NCI-H2081 (cell line): ENCODE measurements at places on chromosomes 3 and 15.

- no peak for DNase-seq
Measured at GRCh38 chr15:85750319-85751290, 44.1 kb downstream of the KLHL25 start.

GRCh38 chr3:20246662-20247061 lies 60.7 kb upstream of the SGO1 start:
- DNase-seq = no peak

- no peak for DNase-seq
Measured at GRCh38 chr3:13552857-13553652, 4.1 kb downstream of the FBLN2 start.

DNA sequence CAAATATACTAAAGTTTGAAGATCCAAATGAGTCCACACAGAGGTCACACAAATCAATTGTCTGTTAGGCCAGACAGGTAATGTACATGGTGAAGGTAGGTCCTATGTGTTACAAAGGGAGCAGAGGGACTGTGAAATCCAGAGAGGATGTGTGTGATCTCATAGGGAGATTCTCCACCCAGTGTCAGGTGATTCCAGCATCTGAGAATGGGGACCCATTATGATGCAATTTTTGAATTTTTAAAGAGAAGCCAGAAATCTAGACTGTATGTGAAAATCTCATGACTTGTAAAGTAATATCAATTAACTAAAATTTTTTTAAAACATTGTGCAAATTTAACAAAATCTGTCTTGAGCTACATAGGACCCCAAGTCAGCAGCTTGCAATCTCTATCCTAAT lies 58.3 kb upstream of the NEDD4 start:
- no peak for DNase-seq
